Ecto neural progenitor cell (in vitro differentiated cells): ENCODE measurements at places on chromosomes 16 and 17.

DNA sequence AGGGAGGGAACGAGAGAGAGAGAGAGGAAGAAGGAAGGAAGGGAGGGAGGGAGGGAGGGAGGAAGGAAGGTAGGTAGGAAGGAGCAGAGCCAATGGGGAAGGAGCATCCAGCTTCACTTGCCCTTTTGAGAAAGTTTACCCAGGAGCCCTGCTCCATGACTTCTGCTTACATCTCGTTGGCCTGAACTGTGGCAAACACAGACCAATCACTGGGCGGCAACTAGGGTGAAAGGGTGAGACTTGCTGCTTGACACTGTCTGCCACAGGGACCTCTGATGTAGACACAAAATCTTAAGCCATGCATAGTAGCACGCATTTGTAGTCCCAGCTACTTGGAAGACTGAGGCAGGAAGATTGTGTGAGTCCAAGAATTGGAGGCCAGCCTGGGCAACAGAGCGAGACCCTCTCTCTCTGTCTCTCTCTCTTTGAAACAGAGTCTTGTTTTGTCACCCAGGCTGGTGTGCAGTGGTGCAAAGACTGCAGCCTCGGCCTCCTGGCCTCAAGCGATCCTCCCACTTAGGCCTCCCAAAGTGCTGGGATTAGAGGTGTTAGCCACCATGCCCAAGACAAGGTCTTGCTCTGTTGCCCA, 19.5 kb upstream of the TUBG2 start:
- DNase-seq: no peak

- no peak for DNase-seq
Measured at GRCh38 chr16:69311533-69312387, 610 bp downstream of the VPS4A start.

DNA sequence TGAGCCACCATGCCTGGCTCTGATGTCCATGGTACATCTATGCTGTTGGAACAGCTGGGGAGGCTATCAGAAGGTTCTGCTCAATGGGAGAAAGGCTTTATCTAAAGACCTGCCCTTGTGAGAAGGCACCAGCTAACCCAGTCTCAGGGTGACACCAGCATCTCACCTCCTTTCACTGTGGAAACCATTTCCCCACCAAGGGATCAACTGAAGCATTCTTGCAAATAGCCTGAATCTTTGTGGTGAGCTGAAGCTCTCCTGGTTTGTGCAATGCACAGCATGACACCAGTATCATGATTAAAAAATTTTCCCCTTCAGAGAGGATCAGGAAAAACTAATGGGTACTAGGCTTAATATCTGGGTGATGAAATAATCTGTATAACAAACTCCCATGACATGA, 5.1 kb downstream of the CCL18 start:
- no peak for DNase-seq

GRCh38 chr17:62187681-62188080, 122.6 kb upstream of the MED13 start:
- DNase-seq: no peak
